IPS-NIHi11 (cell line): ENCODE measurements at places on chromosomes 6 and 20.
A peak's percentile ranks its signal among the peaks of the same experiment; 100 is the strongest.

- DNase-seq = no peak
Measured at GRCh38 chr6:169794317-169795055, 43.1 kb downstream of the ERMARD start.

DNA sequence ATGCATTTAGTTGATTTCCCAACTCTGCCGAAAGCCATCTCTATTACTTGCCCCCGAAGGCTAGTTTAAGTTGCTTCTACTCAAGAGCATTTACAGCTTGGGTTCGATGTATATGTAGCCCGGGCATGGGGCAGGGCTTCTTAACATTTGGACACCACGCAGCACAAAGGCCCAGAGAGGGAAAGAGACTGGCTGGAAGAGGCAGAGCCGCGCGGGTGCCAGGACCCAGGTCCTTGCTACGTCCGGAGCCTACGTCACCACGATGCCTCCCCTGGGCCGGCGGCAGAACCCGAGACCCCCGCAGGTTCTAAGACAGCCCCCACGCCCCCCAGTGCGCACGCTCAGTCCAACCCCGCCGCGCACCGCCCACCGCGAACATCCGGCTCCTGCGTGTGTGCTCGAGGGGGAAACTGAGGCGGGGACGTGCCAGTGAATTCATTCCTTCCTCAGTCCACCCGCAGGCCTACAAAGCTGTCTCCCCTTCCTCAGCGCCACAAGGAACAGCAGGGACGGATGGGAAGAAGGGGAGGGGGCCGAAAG is 367 bp upstream of the PCIF1 start:
- peak; percentile 60 for DNase-seq

- no peak for DNase-seq
Measured at GRCh38 chr6:16352821-16353438, 114.5 kb downstream of the GMPR start.

DNA sequence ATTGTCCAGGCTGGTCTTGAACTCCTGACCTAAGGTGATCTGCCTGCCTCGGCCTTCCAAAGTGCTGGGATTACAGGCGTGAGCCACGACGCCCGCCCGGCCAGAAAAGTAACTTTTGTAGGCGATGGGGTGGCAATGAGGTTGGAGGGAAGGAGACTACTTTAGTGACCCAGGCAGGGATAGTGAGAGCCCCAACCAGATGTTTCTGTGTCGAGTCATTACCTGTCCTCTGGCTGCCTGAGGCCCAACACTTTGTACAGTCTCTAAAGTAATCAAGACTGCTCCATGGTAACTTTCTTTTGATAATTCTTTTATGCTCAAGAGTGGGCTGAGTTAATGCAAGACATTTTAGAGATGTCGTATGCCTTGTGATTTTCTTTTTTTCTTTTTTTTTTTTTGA is 6.8 kb downstream of the SASH1 start:
- DNase-seq = no peak

DNA sequence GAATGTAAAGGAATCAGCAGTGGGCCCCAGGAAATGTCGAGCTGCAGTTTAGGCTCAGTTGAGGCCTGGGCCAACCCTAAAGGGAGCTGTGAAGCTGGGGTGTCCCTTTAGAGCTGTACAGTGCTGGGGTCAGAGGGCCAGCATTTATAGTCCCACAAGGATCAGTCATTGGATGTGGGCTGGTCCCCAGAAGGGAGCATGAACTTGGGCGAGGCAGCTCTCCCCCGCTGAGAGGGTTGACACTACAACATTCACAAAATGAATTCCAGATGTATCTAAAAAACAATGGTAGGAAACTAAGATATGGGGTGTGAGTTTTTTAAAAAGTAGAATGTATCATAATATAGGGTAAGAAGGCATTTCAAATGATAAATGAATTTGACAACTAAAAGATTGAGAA is 29.7 kb upstream of the TMX4 start:
- no peak for DNase-seq

DNA sequence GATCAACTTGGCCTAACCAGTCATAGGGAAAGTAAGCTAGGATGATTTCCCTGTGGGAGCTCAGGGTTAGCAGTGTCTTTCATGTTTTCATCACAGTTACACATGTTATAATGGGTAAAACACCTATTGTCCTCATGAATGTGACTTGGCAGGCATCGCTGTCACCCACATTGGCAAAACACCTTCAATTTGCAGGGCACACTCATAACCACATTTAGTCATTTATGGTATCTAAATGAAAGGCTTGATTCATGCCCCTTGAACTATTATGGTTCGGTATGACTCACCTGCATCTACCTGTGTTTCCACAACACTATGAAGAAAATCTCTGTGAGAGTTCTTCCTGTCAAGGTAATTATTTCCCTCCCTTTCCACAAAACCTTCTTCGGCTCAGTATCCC is 49.2 kb downstream of the FRK start:
- DNase-seq = no peak

DNA sequence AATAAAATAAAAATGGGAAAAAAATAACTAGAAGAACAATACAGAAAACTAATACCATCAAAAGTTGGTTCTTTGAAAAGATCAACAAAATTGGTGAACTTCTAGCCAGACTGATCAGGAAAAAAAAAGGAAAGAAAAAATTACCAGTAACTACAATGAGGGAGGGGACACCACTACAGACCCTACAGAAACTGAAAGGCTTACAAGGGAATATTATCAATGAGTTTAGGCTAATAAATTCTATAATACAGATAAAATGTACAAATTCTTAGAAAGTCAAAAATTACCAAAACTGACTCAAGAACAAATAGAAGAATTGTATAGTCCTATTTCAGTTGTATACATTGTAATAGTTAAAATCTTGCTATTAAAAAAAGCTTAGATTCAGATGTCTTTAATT is 141.8 kb downstream of the COL19A1 start:
- no peak for DNase-seq

DNA sequence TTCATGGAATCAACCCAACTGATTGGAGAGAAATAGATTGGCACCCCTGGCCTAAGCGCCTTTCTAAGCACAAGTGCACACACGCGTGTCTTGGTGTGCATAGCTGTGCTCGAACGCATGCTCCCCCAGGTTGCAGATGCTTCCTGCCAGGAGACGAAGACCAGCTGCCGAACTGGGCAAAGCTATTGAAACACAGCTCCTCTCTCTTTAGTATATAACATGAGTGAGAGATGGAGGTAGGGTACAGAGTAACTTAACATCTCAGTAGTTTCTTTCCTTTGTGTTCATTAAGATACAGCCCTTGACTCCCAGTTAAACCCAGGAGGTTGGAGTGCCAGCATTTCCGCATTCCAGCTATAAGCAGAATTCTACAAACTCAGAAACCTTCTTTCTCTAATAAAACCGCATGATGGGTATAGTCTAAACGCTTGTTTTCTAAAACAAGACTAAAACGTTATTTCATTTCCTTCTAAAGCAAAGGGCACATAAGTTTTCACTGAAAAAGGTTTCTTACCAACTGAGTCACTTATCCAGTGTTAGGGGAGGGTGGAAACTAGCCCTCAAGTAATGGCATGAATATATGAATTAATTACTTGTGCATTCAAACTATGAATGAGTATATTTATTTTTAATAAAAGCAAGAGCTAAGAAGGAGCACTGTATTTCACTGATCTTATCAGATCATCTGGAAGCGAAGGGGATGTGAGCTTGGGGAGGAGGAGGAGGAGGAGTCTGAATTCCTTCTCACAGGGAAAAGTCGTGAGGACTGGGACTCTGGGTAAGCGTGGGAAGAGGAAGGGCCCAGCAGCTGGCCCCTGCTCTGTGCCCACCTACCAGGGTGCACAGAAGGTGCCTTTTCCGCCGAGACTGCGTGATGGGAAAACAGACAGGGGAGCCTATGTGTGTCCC is 179.2 kb downstream of the TMEM242 start:
- DNase-seq = no peak

- no peak for DNase-seq
Measured at GRCh38 chr6:46927066-46927465, 5.3 kb upstream of the ADGRF5 start.

GRCh38 chr6:144149558-144149893 is 791 bp upstream of the STX11 start:
- DNase-seq = no peak

DNA sequence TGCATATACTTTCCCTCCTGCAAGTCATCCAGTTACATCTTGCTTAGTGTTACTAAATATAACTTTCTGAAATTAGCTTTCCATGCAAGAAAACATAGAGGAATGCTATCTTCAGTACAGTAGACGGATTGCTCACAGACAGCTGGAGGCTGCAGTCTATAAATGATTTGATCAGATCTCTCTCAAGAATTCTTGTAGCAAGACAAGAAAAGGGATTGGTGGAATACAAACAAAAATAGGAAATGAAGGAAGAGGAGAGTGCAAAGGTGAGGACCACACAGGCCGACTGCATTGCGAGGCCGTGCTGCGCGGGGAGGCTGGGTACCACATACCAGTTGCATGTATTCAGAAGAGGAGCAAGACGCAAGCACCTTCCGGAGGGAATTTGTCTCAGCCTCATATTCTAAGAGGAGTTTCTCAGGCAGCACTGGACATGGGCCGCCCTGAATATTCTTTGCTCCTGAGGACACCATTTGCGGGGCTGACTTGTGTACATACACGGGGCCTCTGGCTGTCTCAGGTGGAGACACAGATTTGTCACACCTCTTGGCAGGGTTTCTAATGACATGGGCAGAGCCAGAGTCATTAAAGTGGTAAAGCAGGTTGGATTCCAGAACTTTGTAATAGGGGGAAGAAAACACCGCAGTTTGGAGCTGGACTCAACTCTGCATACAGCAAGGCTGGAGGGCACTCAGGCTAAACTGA is 22.7 kb upstream of the KIF25 start:
- no peak for DNase-seq

GRCh38 chr20:33621717-33622400 is 40.3 kb upstream of the C20orf144 start:
- no peak for DNase-seq

DNA sequence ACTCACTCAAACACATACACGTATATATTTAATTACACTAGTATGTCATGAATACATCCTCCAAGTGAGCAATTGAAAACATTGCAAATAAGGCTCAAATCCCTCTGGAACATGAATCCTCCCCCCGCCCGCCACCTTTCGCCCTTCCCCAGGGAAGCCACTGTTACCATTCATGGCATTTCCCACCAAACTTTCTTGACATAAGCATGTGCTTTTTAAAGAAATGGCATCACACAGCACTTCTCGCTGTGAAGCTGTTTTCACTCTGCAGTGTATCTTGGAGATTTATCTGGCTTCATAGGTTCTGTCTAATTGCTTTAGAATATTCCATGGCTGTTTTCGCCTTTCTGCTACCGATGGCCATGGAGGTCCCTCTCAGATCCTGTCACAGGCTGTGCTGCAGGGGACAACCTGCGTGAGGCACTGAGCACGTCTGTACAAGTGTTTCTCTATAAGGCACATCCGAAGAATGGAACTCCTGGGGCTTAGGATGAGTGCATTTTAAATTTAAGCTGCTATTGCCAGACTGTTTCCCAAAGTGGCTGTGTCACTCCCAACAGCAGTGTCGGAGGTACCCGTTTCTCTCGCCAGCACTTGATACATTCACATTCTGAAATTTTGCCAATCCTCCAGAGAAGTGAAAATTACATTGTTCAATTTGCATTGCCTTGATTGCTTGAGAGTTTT is 22.2 kb upstream of the PHACTR3 start:
- no peak for DNase-seq

DNA sequence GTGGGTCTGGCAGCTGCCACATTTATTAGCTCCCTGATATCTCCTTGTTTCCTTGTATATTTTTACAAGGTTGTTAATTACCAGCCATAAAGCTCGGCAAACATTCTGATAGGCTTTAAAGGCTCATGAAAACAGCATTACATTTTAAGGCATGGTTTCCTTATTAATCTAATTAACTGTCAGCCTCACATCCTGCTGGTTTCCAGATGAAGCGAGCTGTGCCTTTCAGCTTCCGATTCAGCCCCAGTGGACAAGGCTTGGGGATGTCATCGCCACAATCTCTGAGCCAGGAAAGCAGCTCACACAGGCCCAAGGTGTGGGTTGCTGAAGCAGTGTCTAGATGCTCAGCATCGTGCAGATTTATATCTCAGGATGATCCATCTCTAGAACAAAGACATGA is 66.0 kb upstream of the RALY start:
- DNase-seq = no peak

GRCh38 chr6:64280569-64280968 is 645.0 kb downstream of the PHF3 start:
- DNase-seq = no peak

- DNase-seq = no peak
Measured at GRCh38 chr6:156839129-156839528, 62.0 kb downstream of the ARID1B start.

- peak; percentile 29 for DNase-seq
Measured at GRCh38 chr6:164097551-164098398, 683.3 kb downstream of the QKI start.

DNA sequence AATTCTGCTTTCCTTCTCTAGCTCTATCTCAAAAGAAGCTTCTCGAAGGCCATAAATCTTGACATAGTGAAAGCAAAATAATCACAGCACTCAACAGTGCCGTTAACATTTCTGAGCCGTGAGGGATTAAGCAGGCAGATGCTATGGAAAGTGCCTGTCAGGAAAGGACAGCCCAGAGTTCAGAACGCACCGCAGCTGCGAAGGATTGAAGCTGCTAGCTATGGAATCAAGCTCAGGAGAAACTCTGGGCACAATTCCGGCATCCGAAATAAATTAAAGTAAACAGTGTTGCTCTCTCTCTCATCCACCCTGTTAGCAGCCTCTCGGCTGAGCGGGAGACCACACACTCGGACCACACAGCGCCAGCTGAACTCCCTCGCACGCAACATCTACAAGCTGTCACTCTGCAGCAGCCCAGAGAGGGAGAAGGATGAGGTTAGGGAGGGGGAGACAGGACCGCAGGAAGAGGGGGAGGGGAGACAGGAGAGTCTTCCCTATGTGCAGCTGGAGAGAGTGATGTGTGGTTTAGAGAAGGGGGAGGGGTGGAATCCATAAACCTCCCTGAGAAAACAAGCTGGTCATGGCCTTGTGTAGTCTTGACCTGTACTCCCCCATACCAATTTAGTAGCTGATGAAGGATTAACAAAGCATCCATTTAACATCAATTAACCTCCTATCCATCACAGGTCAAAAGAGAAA is 9.0 kb downstream of the EXOC2 start:
- DNase-seq = peak; percentile 82

- DNase-seq = peak; percentile 35
Measured at GRCh38 chr6:55617272-55617671, 38.3 kb upstream of the HMGCLL1 start.

DNA sequence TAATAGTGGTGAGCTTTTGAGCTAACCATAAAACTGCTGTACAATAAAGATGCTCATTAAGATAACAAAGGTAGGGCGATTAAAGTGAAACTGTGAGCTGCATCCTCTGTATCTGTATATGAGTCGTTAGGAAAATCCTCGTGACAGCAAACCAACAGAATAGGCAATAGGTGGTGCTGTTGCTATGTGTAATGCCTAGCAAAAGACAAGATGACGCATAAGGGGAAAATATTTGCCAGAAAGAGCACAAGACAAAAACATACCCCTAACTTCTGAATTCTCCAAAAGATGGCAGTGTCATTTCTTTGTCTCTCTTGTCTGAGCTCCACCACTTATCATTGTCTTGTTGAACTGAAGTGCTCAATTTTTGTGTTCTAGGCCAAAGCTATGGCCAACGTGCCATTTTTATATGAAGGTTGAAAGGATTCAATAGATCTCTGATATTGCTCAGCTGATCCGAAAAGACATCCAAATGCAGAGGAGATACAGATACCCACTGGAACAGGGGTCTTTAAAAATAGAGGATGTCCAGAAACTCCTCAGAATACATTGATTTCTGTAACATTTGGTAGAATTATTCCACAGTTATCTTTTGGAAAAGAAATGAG is 56.3 kb upstream of the ANKEF1 start:
- DNase-seq = peak; percentile 47

GRCh38 chr6:141562186-141562811 is 570.4 kb upstream of the GJE1 start:
- peak; percentile 30 for DNase-seq

- peak; percentile 85 for DNase-seq
Measured at GRCh38 chr6:44304282-44305199, 8.6 kb downstream of the AARS2 start.
